Activated CD8-positive, alpha-beta memory T cell treated with anti-CD3 and anti-CD28 coated beads for 48 hours (primary cell): ENCODE measurements at places on chromosomes 6 and 20.

- no peak for DNase-seq
These were observed 122.5 kb downstream of the COL9A1 start for GRCh38 chr6:70180183-70180900.

DNA sequence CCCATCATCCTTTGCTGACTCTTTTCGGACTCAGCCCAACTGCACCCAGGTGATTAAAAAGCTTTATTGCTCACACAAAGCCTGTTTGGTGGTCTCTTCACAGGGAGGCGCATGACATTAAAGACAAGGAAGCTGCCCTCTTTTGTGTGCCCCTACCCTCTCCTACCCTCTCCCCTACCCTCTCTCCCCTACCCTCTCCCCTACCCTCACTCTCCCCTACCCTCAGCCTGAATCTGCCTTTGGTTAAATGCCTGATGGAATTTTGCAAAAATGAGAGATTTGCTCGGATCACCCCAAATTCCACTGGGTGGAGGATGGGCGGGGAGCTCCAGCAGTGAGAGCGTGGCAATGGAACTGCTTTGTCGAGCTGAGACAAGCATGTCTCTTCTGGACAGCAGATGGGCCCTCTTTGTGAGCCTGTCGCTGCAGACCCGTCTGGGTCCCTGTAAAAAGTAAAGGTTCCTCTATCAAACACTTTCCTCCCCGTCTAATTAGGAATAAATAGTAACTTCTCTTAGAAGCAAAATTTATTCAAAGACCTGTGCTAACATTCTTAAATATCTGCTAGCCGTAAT, 76.4 kb upstream of the MLN start:
- DNase-seq: no peak

GRCh38 chr20:49833483-49833882, 20.9 kb downstream of the SLC9A8 start:
- no peak for DNase-seq

DNA sequence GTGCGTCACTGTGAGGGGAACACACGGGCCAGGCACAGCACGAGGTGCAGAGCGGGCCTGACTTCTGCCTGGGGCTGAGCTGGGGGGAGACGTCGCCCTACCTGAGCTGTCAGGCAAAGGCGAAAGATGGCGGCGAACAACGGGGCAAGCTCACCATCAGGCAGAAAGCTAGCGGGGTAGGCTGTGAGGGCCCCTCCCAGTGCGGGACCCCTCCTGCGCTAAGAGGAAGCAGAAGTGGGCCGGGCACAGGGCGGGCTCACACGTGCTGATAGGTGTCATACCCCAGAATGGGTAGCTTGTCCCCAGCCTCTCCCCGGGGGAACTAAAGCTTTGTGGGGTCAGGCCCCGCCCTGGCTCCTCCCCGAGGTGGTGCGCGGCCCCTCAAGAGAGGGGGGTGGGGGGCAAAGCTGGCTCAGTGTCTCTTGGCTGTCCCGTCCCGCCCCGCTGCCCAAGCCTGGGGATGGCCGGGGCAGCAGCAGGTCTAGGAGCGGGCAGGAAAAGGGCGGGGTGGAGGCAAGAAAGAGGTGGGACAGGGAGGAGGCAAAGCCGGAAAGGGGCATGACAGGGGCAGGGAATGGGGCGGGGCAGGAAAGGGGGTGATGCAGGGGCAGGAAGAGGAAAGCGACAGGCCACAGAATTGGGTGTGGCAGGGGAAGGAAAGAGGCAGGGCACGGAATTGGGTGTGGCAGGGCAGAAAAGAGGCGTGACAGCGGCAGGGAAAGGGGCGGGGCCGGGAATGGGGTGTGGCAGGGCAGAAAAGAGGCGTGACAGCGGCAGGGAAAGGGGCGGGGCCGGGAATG, 14.7 kb downstream of the UCKL1 start:
- peak; percentile 59 for DNase-seq

DNA sequence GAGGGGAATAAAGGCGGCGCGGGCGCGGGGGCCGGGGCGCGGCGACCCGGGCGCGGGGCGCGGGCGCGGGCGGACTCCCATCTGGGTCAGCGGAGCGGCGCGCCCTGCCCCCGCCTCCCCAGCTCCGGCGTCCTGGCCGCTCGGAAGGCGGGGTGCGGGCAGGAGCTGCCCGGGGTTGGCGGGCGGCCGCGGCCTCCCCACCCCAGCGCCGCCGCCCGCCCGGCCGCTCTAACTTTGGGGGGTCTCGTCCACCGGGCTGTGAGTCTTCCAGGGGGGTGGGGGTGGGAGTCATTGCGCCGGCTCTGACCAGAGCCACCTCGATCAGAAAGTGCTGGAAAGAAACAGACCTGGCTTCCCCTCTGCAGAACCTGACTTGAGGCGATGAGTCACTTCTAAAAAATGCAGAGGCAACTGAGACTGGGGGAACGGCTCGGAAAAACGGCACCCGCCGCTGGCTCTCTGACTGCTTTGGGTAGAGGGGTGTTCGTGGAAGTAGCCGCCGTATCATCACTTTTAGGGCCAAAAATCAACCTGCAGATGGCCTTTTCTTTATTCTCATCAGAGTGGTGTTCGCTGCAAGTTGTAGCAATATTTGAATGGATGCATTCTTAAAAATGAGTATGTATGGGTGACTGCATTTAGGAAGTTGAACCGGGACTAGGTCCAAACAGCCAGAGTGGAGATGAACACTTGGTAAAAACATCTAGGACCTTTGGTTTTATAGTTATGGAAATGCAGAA, 667 bp downstream of the CAP2 start:
- peak; percentile 0 for DNase-seq
